ENCODE measurements at places on chromosomes 5 and 9.

GRCh38 chr5:6858419-6858818, 145.2 kb downstream of the TENT4A start:
- no peak for DNase-seq

DNA sequence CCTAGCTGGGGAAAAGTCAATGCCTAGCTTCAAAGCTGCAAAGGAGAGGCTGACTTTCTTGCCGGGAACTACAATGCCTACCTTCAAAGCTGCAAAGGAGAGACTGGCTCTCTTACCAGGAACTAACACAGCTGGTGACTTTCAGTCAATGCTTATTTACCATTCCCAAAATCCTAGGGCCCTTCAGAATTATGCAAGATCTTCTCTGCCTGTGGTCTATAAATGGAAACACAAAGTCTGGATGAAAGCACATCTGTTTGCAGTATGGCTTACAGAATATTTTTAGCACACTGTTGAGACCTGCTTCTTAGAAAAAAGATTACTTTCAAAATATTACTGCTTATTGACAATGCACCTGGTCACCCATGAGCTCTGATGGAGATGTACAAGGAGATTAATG, 259.4 kb downstream of the PLK2 start:
- DNase-seq: no peak

- DNase-seq: no peak
These were observed 85.7 kb downstream of the AMBP start for GRCh38 chr9:113992276-113992951.

DNA sequence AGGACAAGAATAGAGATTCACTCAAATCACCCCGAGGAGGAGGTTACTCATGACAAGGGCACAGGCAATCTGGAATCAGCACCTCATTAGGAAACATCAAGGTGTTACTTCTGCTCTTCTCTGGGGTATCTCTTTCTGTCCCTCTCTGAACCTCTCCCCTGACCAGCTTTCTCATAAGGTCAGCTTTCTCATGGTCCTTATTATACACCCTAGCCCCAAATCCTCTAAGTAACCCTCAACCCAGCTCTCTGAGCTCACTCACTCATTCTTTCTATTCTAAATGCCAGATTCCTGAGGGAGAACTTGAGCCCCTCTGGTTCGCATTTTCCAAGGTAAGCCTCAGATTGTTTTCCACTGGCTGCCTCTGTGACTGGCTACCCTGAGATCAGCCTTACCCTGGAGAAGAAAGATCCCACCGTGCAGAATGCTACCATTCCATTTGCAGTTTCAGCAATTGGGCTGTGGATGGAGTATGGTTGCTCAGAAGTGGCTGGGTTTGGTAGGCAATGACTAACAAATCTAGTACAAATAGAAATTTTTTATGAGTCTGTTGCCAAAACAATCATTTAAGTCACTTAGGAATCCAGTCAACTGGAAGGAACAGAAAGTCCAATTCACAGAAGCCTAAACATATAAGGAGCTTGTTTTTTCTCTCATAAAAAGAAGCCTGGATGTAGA, 9.0 kb upstream of the TIMD4 start:
- DNase-seq: no peak

GRCh38 chr5:173981185-173981761, 7.7 kb upstream of the C5orf47 start:
- no peak for DNase-seq

- no peak for DNase-seq
These were observed 642.1 kb downstream of the SLCO4C1 start for GRCh38 chr5:101653996-101654395.

GRCh38 chr5:102850503-102850902, 95.4 kb downstream of the PAM start:
- no peak for DNase-seq

- DNase-seq: no peak
These were observed 33.4 kb downstream of the VAV2 start for GRCh38 chr9:133958756-133959155.

- no peak for DNase-seq
These were observed 576.4 kb upstream of the SGCD start for GRCh38 chr5:155750571-155750970.

DNA sequence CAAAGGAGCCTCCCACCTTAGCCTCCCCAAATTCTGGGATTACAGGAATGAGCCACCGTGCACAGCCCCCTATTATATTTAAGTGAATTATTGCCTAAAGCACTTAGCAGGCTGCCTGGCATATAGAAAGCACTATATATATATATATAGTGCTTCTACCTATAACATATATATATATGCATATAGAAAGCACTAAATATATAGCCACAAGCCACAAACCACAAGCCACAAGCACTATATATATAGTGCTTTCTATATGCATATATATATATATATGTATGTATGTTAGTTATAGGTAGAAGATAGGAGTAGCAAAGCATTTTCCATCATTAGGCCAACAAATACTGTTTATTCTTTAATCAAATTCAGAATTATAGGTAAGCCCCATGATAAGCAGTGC, 185.8 kb downstream of the CWC27 start:
- DNase-seq: no peak

DNA sequence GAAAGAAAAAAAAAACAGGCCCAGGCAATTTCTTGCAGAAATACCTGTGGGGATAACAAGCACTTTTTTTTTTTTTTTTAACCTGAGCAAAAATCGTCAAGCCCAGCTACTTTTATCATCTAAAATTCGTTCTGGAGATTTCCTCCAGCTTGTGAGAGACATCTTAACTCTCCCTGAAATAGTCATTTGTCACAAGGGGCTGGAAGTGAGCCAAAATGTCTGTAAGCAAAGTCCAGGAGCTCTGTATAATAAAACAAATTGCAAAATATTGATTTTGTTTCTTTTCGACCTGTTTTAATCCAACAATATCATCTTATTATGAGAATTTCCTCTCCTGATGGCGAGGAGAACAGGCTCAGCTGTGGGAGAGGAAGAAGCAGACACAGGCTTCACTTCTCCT, 168.4 kb downstream of the TTLL11 start:
- no peak for DNase-seq

GRCh38 chr9:85212209-85212608, 529.5 kb downstream of the AGTPBP1 start:
- no peak for DNase-seq

GRCh38 chr9:135008416-135008815, 79.1 kb upstream of the OLFM1 start:
- no peak for DNase-seq

- no peak for DNase-seq
These were observed 249.4 kb downstream of the FAM170A start for GRCh38 chr5:119878712-119879111.

DNA sequence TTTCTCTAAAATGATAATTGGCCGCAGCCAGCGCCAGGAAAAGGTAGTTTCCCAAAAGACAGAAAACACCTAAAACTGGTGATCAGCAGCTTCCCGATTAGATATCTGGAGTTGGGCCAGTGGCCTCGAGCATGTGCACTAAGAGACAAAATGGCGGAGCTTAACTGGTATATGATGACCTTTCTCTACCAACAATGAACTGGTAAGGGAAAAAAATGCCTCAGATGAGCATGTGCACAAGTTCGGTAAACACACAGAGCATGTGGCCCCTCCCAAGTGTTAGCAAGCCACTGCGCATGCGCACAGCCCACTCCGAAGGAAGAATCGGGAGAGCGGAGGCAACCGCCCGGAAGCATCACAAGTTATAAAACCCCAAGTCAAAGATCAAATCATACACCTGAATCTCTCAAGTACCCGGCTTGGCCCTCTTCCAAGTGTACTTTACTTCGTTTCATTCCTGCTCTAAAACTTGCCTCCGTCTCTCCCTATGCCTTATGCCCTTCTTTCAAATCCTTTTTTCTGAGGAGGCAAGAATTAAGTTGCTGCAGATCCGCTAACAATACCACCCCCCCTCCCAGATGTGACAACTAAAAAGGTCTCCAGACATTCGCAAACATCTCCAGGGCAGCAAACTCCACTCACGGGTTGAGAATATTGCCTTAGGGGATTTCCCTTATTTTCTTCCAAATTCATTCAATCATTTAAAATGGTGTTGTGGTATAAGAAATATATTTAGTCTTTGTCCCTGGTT, 15.0 kb upstream of the PTBP3 start:
- no peak for DNase-seq

- DNase-seq: no peak
These were observed 213.2 kb downstream of the EPB41L4A start for GRCh38 chr5:112205846-112206245.

Measured in stimulated activated CD8-positive, alpha-beta memory T cell treated with anti-CD3 and anti-CD28 coated beads, Interleukin-7, amount 100 ng/mL, for 1 hour (primary cell).